A172 (cell line): ENCODE measurements at places on chromosomes 12 and 14. TPM values are rescaled to one million over a fixed set of nuclear protein-coding genes. Genes with fewer than 3 reads are reported as not detected.

- DNase-seq, result peak; percentile 91
These were observed 26.4 kb upstream of the ZFP36L1 start for GRCh38 chr14:68819260-68819691.

GRCh38 chr12:4145990-4146859 lies 127.3 kb upstream of the CCND2 start:
- DNase-seq, result no peak

GRCh38 chr12:42977451-42978230 lies 388.1 kb upstream of the PRICKLE1 start:
- DNase-seq, result no peak

DNA sequence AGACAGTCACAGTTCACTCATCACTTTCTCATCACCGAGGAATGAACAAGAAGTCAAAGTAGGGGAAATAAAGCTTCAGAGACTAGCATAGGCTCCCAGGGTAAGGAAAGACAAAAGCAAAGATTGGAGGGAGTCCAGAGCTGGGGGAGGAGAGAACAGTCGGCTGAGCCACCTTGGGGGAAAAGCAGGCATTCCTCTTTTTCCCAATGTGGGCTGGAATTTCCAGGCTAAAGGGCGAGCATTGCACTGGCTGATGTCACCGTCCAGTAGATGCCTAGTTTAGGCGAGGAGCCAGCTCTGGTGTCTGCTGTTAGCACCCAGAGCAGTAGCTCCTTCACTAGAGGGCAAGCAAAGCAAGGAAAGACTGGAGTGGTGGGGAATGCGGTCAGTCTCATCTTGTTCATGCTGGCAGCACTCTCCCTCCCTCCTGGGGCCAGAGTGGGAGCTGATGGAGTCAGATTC lies 8.5 kb upstream of the KRT75 start:
- peak; percentile 89 for DNase-seq

DNA sequence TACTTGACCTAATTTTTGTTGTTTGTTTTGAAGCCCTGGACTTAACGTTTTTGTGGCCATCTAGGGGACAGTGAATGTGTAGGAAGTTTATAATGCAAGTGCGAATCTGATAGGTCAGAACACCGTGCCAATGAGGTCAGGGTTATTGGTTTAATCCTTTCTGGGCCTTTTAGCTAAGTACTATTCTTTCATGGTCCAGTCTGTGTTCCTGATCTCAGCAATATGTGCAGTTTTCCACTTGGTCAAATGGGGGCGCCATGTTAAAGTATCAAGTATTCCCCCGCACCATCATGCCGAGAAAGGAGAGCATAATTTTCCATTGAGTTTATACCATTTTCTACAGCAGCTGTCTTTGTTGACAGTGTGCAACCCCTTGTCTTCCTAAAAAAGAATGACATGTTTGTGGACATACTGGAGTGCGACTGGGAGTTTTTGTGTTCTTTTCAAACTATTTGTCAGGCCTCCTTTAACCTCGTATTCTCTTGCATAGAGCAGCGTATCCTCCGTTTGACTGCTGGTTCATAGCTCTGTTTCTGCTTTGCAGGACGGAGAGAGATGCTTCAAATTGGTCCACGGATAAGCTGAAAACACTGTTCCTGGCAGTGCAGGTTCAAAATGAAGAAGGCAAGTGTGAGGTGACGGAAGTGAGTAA lies 1.3 kb downstream of the AHSA1 start:
- peak; percentile 39 for DNase-seq

GRCh38 chr12:7479771-7480170 lies 23.8 kb downstream of the CD163 start:
- no peak for DNase-seq

Gene BCL2L2
- total RNA-seq, result 5.8 and 7.6 TPM in 2 replicates

DNA sequence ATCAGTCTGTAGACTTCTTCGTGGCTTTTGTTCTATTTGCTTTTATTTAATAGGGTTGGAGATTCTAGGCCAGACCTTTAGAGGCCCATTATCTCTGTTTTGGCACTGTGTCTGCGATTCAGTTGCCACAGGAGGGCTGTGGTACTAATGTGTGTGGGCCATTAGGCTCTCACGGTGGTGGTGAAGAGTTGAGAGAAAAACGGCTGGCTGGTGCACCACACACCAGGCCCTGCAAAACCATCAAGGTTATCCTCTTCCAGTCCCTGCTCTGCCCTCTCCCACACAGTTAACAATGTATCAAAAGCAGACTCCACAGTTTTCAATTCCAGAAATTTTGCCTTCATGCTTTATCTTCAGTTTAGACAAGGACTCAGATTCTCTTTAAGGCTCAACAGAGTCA lies 97.7 kb downstream of the MYF5 start:
- DNase-seq, result no peak

DNA sequence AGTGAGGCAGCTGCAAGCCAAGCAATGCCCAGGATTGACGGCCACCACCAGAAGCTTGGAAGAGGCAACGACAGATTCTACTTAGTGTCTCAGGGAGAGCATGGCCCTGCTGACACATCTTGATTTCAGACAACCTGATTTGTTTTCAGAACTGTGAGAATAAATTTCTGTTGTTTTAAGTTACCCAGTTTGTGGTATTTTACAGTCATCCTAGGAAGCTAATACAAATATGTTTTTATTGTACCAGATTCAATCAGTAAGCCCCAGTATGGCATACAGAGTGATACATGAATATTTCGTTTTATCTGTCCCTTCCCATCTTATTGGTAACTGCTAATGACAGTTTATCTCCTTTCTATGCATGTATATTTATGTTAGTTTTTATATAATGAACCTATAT lies 62.3 kb downstream of the SAMD4A start:
- no peak for DNase-seq

- DNase-seq, result no peak
These were observed 938.6 kb upstream of the MDGA2 start for GRCh38 chr14:48614003-48614402.

DNA sequence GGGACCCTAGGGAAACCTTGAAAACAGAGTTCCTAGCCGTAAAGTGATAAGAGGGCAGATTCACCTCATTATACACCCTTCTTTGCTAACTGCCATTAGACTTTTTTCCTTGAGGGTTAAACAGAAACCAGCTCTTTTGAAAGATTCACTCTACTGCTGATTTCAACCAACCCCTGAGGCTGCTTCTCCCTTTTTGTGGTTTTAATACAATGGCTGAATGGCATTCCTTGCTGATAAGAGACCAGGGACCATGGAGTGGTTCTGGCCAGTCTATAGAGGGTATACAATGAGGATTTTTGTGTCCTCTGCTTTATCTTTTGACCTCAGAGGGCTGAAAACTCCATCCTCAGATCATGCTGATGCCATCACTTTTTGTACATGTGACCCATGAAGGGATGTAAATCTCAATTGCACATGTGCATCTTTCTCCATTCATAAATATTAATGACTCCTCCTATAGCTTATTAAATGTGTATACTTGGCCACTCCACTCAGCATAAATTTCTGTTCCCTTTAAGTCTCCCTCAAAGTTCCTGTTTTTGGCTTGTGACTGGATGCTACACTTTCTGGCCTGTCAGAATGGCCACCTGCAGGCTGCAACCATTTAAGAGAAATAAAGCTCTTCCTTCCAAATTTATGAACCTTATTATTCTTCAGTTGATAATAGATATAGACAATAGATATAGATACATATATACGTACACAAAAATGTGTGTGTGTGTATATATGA lies 233.8 kb upstream of the SEL1L start:
- peak; percentile 4 for DNase-seq

Gene POU6F1
- total RNA-seq, result 0.81 and 1.0 TPM in 2 replicates

DNA sequence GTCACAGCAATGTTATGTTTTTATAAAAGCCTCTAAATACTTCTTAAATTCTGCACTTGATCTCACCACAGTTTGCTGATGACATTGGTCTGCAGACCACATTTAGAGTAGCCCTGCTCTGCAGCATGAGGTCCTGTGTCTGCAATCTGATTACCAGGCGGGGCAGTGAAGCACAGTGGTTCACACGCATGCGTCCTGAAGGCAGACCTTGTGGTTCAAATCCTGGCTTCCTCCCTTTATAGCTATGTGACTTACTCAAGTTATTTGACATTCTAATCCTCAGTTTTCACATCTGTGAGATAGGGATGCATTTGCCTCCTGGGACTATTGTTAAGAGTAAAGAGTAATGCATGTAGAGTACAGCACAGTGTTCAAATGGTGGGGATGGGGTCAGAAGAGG lies 50.3 kb downstream of the BMAL2 start:
- DNase-seq, result no peak

Gene RAB21
- total RNA-seq, result 49.6 and 59.0 TPM in 2 replicates

DNA sequence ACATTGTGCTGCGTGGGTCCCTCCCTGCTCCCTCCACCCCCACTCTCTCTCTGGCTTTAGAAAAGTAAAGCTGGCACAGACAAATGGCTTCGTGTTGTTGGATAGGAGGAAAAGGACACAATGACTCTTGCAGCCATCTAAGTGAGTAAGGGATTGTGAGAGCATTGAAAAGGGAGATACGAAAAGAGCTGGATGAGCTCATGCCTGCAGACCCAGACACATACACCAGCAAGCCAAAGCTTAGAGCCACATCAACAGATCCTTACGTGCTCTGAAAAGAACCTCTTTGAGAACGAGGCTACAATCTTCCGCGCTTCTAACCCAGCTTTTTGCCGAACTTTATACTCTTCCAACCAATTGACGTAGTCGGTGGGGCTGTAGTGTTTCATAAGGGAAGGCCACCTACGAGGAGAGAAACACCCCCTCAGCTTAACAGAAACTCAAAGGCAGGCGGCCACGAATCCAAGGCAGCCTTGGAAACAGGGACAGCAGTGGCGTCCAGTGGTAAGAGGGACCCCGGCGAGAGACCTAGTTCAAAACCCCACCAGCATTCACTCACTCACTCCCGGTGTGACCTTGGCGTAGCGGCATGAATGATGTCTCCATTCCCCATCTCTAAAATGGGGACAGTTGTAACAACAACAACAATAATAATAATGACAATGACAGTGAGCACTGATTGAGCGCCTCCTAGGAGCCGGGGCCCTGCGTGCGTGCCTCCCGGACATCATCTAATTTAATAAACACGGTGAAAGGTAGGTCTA lies 1.1 kb downstream of the FBXO21 start:
- no peak for DNase-seq

DNA sequence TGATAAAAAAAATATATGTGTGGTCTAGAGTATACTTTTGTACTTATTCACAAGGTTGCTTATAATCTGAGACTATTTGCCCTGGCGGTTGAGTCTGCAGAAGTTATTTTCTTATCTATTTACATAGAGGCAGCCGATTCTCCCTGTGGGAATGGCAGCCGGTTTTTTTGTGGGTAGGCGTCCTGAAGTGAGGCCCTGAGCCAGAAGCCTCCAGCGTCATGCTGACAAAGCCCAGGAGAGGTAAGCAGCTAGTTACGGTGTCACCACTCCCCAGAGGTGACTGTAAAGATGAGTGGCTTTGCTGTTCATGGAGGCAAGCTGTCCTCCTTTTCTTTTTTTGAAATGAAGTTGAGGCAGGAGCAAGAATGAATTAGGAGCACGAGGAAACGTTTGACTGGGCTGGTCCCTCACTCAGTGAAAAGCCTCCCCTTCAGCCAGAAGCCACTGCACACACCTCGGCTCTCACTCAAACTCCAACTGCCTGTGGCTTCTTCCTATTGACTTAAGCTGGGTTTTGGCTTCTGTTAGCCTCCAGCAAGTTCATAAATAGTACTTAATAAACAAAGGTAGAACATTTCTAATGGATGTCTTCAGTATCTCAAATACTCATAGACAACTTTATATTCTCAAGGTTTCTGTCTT lies 21.5 kb downstream of the PAX9 start:
- no peak for DNase-seq

GRCh38 chr14:22678221-22678620 lies 34.1 kb upstream of the OR6J1 start:
- no peak for DNase-seq

- DNase-seq, result no peak
These were observed 44.2 kb upstream of the RASSF3 start for GRCh38 chr12:64566122-64566521.

- no peak for DNase-seq
These were observed 1.3 kb upstream of the FLVCR2 start for GRCh38 chr14:75577090-75577489.

Gene CD4
- total RNA-seq, result not detected in 2 replicates

DNA sequence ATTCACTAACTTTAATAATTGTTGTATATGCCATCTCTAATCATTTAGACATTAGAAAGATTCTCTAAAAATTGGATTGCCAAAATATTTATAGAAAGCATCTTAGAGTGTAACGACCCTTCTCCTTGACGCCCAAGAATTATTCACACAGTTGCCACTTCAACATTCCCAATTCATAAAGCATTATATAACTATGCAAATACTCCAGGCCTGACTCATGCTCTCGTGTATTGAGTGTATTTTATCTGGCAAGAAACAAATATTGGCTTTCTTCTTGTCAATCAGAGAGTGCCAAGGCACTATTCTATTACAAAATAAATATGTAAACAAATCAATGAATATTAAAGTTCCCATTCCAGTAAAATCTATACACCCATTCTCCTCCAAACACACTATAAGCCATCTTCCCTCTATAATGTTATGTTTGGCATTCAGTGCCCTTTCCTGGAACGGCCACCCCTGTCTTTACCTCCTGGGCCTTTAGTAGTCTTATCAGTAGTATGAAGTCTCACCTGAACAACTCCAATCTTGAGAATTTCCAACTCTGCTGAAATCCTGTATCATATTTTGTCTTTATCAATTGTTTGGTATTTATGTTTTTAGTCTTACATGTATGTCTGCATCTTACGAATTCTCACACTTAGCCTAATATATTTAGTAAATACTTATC lies 182.6 kb downstream of the PIK3C2G start:
- DNase-seq, result no peak

Gene RNU4-1
- total RNA-seq, result under 0.01 TPM in 2 replicates

Gene KRT6B
- not detected in 2 replicates for total RNA-seq

GRCh38 chr12:65699251-65699650 lies 125.0 kb upstream of the HMGA2 start:
- peak; percentile 5 for DNase-seq

Gene GDF3
- total RNA-seq, result not detected in 2 replicates

- DNase-seq, result no peak
These were observed 216.9 kb downstream of the RPAP3 start for GRCh38 chr12:47488888-47489287.

DNA sequence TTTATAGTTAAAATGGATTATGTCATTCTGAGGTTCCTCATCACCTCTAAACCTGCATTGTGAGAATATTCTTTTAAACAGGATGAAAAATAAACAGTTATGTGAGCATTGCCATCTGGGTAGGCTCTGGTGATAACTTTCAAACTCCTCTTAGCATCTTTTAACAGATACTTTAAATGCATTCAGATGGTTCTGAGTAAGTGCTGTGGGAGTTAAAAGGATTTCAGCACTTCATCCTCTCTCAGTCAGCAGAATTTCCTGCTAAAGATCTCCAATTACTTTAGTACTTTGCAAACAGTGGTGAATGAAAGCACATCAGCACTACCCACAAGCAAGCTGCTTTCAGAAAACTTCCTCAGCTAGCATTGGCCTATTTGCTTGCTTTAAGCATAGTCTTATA lies 59.3 kb upstream of the TMTC1 start:
- no peak for DNase-seq

- no peak for DNase-seq
These were observed 206.5 kb upstream of the KRR1 start for GRCh38 chr12:75717902-75718301.

GRCh38 chr14:22650960-22651521 lies 6.9 kb upstream of the OR6J1 start:
- peak; percentile 57 for DNase-seq

Gene C12orf60
- total RNA-seq, result 0.05 and 1.0 TPM in 2 replicates
